Neuronal stem cell (in vitro differentiated cells): ENCODE measurements at places on chromosomes 4 and X.

- DNase-seq, result no peak
Measured at GRCh38 chr4:44661940-44662622, 10.7 kb upstream of the YIPF7 start.

GRCh38 chrX:117835034-117835433 is 281.6 kb downstream of the KLHL13 start:
- no peak for DNase-seq

DNA sequence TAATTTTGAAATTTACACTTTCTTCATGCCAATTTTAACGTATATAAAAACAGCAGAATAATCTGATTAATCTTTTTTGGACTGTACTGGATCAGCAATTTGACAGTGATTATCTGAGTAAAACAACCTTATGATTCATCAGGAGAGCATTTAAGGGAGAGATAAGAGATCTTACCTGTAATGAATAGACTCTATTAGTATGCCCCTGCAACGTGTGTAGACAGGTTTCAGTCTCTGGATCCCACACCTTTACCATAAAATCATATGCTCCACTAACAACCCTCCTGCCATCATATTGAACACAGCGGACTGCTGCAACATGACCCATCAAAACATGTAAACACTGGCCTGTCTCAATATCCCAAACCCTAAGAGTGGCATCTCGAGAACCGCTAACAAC is 210.1 kb downstream of the FBXW7 start:
- no peak for DNase-seq

GRCh38 chr4:159607809-159608208 is 504.9 kb downstream of the RAPGEF2 start:
- peak; percentile 67 for DNase-seq

DNA sequence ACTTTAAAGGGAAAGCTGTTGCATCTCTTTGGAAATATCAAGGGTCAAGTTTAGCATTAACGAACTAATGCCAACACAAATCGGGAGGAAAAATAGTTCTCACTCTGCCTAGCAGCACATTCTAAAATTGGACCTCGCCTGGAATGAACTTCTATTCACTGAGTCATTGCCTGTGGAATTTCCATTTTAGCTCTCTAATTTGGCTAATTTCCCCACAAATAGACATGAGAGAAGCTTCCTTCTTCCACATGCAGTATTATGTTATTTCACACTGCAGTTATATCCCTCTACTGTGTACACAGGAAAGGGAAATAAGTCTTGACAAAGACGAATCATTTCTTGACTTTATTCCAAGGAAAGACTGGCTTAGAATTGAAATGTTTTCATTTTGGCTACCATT is 9.3 kb downstream of the ZXDA start:
- DNase-seq, result no peak

GRCh38 chr4:76277667-76278066 is 26.1 kb downstream of the FAM47E start:
- DNase-seq, result no peak

DNA sequence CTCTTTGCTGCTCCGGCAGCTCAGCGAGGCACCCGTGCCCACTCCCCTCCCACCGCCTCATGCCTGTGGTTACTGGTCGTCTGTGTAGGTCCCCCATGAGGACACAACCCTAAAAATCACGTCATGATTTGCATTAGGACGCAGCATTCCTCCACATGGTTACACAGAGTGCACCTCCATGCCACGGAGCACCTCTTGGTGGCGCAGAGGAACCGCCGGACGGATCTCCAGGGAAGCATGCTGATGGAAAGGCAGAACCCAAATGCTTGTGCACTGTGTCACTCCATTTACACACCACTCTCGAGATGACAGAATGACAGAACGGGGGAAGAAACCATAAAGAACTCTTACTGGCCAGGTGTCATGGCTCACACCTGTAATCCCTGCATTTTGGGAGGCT is 22.4 kb downstream of the FAM53A start:
- no peak for DNase-seq

- peak; percentile 71 for DNase-seq
Measured at GRCh38 chr4:13483768-13484121, 395 bp downstream of the RAB28 start.

DNA sequence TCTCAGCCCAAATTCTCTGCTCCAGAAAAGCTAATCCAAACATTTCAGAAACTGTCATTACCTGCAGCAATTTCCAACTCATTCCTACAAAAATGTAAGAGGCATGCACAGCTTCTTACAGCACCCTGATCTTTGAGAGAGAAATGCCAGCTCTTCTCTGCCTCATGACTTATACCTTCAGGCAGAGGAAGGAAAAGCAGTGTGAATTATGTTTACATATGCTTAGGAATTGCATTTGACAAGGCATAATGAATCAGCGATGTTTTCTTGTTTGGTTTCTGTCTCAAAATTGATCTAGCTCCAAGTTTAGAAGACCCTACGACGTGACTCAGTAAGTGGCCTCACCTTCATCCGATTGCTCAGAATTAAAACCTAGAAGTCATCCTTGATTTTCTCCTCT is 21.8 kb upstream of the AGA start:
- DNase-seq, result no peak

GRCh38 chr4:184032091-184032490 is 127.0 kb downstream of the STOX2 start:
- DNase-seq, result no peak

DNA sequence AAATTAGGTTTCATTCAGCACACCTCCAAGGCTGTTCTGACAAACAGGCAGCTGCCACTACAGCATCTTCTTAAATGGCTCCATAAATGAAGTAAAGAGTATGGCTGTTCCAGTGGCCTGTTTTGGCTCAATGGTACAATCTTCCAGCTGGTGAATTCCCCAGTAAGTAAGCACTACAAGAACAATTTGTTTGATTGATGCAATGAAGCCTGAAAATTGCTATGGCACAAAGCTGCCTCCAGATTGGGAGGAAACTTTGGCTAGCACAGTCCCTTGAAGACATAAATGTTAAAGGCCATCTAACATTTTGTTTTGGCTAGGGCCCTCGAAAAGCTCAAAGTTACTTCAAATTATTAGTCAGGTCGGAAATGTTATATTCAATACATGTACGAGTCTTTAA is 47.5 kb downstream of the FGF13 start:
- DNase-seq, result no peak

- DNase-seq, result no peak
Measured at GRCh38 chr4:8008391-8008790, 68.7 kb upstream of the AFAP1 start.

GRCh38 chr4:16670727-16671126 is 227.7 kb downstream of the LDB2 start:
- DNase-seq, result no peak

DNA sequence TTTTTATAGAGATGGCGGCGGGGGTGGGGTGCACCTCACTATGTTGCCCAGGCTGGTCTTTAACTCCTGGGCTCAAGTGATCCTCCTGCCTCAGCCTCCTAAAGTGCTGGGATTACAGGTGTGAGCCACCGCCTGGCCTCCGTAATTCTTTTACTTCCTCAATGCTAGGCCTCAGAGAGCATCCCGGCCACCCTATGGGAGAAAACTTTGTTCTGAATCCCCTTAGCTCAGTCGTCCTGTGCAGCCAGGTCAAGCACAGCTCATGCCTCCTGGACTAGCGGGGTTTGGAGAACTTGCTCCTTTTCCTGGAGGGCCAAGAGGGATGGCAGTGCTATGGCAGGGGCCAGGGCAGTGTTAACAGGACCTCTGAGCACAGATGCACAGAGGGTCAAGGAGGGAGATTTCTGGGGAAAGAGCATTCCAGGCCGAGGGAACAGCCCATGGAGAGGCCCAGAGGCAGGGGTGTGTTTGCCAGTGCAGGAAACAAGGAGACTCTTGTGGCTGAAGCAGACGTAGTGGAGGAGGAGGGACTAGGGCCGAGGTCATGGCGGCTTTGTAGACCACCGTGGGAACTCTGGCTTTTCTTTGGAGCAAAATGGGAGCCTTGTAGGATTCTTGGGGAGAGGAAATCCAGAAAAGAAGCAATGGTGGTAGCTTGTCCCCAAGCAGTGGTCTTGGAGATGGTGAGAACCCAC is 9.8 kb upstream of the TNIP2 start:
- DNase-seq, result no peak

DNA sequence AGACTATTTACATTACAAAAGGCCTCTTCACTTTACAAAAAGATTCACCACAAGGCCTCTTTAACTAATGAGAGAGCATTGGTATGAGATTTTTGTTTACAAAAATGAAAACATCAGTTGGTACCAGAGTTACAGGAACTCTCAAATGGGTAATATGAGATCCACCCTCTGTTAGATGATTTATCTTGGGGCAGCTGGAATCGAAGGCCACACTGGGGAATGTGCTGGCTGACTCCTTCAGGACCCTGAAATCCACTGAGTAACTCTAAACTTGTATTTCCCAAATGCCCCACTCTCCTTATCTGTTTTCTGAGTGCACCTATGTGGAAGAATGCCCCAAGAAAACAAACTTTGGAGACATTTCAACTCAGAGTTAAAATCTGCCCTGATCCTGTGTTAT is 232.9 kb upstream of the F9 start:
- no peak for DNase-seq

- no peak for DNase-seq
Measured at GRCh38 chr4:15809058-15809457, 30.9 kb downstream of the CD38 start.

DNA sequence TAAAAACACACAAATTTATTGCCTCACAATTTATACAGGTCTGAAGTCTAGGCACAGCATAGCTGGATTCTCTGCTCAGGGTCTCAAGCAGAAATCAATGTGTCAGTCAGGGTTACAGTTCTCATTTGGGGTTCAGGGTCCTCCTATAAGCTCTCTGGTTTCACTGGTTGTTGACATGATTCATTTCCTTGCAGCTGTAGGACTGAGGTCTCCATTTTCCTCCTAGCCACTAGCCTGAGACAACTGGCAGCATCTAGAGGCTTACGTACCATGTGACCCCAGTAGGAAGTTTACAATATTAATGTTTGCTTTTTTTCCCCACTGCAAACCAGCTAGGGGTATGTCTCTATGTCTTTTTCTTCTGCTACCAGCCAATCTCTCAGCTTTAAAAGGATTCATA is 102.5 kb downstream of the CPEB2 start:
- no peak for DNase-seq

- DNase-seq, result no peak
Measured at GRCh38 chrX:97547877-97548578, 664.3 kb downstream of the RPA4 start.

DNA sequence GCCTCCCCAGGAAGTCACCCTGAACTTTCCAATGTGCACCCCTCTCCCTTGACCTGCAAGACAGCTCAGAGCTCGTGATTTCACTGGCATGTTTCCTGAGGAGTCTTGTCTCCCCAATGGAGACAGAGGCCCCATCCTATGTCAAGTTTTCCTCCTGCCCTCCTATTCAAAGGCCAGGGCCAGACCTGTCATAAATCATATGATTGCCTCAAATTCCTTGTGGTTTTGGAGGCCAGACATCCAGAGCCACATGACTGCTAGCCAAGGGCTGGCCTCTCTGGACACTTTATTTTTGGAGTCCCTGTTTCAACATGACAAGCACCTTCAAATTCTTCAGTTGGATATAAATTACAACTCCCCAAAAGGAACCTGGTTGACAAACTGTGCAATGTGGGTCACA is 76.0 kb upstream of the TFDP3 start:
- DNase-seq, result no peak
